ENCODE measurements at places on chromosomes 11 and 22.

- DNase-seq: peak; percentile 43
These were observed 948 bp upstream of the MRTFA start for GRCh38 chr22:40637183-40638150.

GRCh38 chr22:20979243-20979809 lies 2.8 kb upstream of the LZTR1 start:
- peak; percentile 51 for DNase-seq

DNA sequence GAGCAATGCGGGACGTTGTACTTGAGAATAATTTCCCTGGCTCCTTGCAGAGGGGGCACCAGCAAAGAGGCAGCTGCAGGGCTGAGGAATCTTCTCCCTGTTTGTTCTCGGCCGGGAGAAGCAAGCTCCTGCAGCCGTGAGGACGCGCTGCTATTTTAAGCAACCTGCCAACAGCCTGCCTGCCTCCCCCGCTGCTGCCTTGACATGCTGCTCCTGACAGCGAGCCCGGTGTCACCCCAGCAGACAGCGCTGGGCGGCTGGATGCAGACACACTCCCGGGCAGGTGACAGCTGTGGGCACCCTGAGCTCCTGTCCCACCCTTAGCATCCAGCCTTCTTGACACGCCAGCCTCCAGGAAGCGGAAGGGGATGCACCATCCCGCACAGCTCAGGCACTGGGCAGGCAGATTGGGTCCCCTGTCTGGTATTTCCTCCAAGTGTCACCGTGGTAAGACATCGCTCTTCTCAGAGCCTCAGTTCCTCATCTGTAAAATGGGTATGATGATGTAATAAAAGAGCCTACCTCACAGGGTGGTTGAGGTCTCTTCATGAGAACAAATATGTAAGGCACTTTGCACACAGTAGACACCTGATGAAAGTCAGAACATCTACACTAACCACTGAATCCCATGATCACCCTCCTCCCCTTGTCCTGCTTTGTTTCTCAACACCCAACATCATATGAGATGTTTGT lies 530.6 kb downstream of the MN1 start:
- no peak for DNase-seq

- DNase-seq: no peak
These were observed 25.8 kb downstream of the PHF21B start for GRCh38 chr22:44983878-44984482.

DNA sequence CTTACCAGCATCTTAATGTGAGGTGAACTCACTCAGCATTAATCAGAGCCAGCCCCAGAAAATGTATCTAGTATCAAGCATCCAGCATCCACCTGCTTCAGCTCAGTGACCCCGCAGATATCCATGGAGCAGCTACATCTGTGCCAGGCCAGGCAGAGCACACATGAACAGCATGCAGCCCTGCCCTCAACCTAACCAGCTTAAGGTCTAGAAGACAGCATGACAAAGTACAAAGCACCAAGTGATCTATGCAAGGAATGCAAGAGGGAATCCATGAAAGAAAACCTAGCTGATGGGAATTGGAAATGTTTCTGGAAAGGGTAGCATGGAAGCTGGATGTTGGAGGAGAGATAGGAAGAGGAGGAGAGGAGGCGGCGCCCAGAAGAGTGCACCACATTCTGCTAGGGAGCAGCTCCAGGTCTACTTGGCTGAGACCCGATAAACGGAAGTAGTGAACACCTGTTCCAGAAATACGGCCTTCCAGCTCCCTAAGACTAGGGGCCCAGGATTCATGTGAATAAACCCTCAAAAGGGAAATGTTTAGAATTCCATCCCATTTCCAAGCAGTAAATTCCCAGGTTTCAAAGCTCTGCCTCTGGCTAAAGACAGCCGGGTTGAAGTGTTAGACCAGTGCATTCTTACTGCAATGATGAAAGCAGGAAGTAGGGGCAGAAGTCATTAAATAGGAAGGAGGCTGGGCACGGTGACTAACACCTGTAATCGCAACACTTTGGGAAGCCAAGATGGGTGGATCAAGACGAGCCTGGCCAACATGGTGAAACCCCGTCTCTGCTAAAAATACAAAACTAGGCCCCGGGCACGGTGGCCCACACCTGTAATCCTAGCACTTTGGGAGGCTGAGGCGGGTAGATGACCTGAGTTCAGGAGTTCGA lies 23.5 kb upstream of the L3MBTL2 start:
- DNase-seq: no peak
